Astrocyte (in vitro differentiated cells and primary cell): ENCODE measurements at places on chromosomes 3 and 15. TPM values are rescaled to one million over a fixed set of nuclear protein-coding genes. Genes with fewer than 3 reads are reported as not detected.

GRCh38 chr15:62566248-62566647 is 401.2 kb upstream of the C2CD4B start:
- DNase-seq = peak; percentile 24

GRCh38 chr3:149449799-149450198 is 24.7 kb upstream of the TM4SF4 start:
- DNase-seq = peak; percentile 67

The MCTP2 gene
- total RNA-seq = 2.6 and 4.5 TPM in 2 replicates

DNA sequence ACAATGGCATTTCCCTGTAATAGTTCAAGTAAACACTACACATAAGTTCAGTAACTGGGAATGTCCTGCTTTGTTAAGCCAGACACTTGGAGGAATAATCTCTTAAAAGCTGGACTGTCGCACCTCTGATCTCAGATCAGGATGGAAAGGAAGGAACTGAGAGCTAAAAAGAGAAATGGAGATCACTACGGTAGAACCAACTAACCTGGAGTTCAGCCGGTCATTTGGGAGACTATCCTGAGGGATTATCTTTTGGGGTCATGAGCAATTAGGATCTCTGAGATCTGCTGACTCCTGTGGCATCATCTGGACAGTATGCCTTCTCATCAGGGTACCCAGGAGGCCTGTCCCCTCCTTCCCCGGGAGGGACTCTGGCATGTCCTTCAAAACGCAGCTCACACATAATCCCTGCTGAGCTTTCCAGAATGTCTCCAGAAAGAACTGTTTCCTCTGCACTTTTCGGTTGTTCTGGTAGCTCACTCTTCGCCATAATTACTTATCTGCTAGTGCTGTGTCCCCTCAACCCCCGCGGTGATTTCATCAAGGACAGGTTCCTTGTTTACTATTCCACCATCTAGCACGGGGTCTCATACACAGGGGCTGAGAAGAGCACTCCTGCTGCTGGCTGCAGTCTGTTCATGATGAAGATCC is 115.6 kb downstream of the SENP2 start:
- DNase-seq = no peak

DNA sequence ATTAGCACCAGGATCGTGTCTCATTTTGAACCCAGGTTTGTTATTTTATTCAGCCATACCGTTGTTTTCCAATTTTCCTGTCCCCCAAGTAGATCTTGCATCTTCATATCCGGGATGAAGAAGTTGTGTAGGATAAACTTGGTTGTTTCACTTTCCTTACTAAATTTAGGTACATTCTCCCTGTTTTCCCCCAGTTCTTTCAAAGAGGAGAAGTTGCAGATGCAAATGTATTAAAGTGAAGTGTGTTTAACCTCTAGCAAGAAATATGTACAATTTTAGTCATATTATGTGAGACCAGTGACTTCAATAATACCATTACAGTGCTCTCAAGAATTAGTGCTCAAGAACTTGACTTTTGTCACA is 1.3 kb downstream of the ATXN7 start:
- DNase-seq = no peak

The NME9 gene
- 0.54 and 0.62 TPM in 2 replicates for total RNA-seq

DNA sequence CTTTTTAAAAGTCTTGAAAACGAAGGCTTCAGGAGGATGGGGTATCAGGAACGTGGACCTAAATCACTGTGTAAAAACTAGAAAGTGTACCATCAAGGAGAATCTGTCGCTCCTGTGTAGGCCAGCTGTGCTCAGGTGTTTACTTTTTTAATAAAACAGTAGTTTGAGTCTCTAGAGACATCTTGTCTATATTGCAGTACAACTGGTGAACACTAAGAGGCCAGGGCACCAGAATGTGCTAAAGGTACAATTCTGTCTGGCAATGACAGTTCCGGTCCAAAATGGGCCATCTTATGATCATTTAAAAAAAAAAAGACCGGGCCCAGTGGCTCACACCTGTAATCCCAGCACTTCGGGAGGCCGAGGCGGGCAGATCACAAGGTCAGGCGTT is 61.8 kb upstream of the MCF2L2 start:
- DNase-seq = no peak

DNA sequence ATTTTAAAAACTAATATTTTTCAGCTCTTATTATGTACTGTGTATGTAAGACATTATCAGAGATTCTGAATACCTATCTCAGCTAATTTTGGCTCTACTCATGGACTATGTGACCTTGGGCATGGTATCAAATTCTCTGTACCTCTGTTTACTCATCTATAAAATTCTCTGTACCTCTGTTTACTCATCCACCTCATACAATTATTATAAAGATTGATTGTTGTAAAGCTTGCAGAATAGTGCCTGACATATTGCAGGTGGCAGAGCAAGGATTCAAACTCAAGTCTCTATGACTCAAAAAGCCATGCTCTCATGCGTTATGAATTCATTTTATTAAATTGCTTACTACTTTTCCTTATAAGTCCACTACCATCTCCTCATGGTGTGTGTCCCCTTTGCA is 151.9 kb upstream of the ARL6 start:
- no peak for DNase-seq

The SCN11A gene
- total RNA-seq = 0.07 and 0.20 TPM in 2 replicates

DNA sequence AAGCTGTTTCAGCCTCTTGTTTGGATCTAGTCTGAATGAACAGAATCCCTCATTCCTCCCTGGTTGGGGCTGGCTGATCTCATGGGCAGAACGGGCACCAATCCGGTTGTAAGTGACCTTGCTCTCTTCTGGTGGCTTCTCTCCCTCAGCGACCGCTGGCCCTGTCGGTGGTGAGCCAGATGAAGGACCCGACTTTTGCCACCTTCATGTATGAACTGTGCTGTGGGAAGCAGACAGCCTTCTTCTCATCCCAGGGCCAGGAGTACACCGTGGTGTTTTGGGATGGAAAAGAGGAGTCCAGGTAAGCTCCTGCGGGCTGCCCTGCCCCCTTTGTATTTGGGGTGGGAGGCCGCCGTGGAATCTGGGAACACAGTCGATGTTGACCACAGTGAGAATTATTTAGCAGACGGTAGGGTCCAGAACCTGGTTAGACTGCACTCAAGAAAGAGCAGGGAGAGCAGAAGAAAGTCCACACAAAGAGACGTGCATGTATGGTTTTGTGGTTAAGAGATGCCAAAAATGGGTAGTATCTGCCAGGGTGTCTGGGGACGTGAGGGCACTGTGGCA is 138.8 kb downstream of the LRRK1 start:
- no peak for DNase-seq

The GALNT15 gene
- total RNA-seq = 0.95 and 3.0 TPM in 2 replicates

The GXYLT2 gene
- 62.6 and 92.0 TPM in 2 replicates for total RNA-seq

GRCh38 chr3:178320456-178321351 is 215.5 kb upstream of the KCNMB2 start:
- DNase-seq = peak; percentile 82

DNA sequence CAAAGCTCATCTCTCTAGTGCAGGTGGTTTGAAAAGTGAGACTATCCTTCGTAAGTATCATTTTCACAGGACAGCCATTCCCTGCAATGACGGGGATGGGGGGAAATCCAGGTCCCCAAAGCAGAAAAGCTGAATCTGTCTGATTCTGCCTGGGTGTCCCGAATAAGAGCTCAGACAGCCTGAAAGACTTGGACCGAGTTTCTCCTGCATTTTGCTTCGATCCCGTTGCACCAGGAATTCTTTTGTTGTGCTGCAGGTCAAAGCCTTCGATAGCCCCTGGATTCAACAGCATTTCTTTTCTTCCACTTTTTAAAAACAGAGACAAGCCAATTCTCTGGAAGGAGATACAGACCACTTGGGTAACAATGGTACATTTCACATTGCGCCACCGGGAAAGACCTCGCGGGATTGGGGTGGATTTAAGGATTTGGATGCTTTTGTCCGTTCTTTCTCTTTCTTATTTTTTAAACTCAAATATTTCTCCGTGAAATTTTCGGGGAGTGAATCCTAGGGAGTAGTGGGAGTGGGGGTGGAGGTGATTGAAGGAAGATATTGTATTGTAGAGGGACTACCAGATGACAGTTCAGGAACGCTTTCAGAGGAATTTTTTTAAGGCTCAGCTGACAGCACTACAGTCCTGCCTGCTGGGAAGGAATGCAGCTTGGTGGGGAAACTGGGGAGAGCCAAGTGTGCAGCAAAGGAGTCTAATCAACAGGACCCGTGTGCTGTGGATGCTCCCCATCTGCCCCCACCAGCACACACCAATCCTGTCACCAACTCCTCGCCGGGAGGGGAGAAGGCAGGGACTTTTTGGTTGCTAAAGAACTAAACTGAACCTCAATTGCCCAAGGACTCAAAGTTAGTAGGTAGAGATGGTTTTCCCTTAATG is 2.6 kb downstream of the SLITRK3 start:
- no peak for DNase-seq

The IGSF10 gene
- total RNA-seq = 0.43 and 0.84 TPM in 2 replicates

DNA sequence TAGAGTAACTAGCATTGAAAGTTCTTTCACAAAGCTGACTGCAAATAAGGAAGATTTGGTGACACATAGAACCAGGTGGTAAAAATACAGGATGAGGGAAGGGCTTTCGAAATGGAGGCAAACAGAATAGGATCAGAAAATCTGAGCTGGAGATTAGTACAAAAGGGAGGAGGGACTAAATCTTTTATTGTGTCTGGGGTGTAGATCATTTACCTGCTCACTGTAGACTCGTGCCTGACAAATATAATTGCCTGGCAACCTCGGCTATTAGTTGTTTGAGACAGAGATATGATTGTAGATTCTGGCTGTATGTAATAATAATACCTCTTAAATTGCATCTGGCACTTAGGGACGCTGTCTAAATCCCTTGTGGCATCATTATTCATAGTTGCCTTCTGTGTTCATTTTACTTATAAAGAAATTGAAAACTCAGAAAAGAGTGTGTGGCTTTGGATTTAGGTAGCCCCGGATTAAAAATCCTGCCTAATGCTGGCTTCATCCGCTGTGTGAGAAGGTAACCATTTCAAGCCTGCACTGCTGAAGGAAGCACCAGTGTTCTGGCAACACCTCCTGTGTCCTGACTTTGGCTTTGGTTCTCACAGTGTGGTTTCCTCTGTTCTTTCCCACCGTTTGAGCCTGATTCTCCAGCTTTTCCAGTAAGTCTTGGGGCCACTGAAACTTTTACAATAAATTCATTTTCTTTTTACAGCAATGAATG is 25.0 kb upstream of the GPR160 start:
- DNase-seq = no peak

DNA sequence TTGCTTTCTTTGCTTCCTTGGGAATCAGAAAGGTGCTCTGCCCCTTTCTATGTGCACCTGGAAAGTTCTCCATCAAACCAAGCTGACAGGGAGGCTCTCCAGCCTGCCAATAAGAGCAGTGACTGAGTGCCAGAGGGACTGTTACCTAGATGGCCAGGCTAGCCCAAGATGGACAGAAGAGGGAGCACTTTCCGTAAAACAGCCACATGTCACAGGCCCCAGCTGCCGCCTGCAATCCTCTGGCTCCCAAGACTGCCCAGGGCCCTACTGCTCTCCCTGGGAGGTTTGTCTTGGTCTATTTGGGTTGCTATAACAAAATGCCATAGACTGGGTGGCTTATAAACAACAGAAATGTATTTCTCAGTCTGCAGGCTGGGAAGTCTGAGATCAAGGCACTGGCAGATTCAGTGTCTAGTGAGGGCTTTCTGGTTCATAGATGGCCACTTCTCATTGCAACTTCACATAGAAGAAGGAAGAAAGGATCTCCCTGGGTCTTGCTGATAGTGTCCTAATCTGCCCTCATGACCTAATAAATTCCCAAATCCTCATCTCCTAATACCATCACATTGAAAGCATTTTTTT is 72.3 kb downstream of the TAMM41 start:
- DNase-seq = no peak

The GOLGA8R gene
- total RNA-seq = 1.6 and 2.8 TPM in 2 replicates

DNA sequence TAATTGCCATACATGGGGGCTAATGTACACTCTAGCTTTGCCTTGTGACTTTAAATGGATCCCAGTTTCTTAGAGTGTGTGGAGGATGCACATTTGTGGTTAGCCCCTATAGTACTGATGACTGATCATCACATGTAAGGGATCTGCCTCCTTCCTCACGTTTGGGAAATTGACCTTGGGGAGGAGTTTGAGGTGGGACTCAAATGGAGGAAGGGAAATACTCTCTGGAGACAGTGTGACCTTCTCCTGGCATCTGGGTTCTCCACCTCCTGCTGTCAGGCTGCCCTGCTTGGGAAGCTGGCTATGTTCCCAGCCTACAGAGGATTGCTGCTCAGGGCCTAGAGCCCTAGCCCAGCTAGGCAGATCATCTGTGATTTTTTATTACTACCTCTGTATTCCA is 48.7 kb downstream of the PPM1L start:
- DNase-seq = no peak
